T-helper 1 cell treated with Interleukin-12 subunit alpha and Interleukin-12 subunit beta and Interleukin-4 antibody, amounts not matched to agents 30 ng/mL and 1 ng/mL, for 36 hours (primary cell): ENCODE measurements at places on chromosomes 12 and 14. TPM values are rescaled to one million over a fixed set of nuclear protein-coding genes. Genes with fewer than 3 reads are reported as not detected.

SIX4 gene
- 1.2 and 1.4 TPM in 2 replicates for total RNA-seq

MMP19 gene
- 0.12 TPM in 1 of 2 replicates, not detected in the other for total RNA-seq

COQ5 gene
- total RNA-seq = 26.3 and 29.0 TPM in 2 replicates

PIWIL1 gene
- total RNA-seq = not detected in 2 replicates

RNASE7 gene
- total RNA-seq = not detected in 2 replicates
